ENCODE measurements at places on chromosomes 13 and 19.

GRCh38 chr13:39888865-39889810, 233.7 kb downstream of the COG6 start:
- no peak for DNase-seq

GRCh38 chr13:76894401-76895110, 8.4 kb upstream of the KCTD12 start:
- DNase-seq, result no peak

DNA sequence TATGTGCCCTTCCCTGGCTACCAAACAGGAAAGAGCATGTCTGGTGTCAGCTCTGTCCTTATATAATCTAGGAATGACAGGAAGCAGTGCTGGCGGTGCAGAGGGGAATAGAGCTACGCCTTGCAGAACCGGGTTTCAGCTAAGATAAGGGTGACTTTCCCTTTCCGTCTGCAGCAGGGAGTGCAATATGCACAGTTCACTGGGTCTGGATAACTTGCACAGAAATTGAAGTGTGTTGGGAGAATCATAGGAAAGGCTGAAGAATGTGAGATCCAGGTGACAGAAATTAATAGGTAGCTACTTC, 90.0 kb upstream of the TSHZ3 start:
- DNase-seq, result no peak

- DNase-seq, result no peak
These were observed 56.6 kb upstream of the SPATA13 start for GRCh38 chr13:24103782-24104372.

- no peak for DNase-seq
These were observed 11.7 kb downstream of the MKNK2 start for GRCh38 chr19:2039089-2039958.

GRCh38 chr13:99078017-99078771, 100.3 kb upstream of the DOCK9 start:
- DNase-seq, result no peak

DNA sequence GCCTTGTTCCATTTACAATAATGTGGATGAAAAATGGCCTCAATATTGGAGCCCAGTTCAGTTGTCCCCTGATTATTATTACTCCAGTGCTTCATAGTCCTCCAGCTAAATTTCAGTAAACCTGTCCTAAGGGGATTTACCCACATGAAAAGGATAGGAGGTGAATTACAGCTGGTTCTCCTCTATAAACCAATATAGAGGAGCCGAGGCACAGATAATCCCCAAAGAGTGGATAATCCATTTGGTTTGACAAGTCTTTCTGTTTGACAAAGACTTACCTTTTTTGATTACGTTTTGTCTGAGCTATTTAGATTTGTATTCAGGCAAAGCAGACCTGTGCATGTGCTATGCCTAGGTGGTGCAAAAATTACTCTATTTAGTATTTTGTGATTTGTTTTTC, 2.7 kb downstream of the CNMD start:
- no peak for DNase-seq

DNA sequence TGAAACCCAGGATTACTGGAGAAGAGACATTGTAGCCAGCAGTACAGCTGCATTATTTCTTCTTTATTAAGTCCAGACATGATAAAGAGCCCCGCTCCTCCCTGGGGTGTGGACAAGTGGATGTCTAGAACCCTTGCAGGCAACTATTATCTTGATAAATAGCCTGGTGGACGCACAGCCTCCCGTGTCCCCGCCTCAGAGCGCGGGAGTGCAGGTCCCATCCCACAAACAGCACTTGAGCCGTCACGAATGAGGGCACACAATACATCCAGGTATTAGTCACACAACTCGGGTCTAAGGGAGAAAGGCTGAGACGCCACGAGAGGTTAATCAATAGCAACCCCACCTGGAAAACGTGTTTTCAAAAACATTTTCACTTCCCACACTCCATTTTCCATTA, 213.2 kb upstream of the SOX1 start:
- DNase-seq, result no peak

DNA sequence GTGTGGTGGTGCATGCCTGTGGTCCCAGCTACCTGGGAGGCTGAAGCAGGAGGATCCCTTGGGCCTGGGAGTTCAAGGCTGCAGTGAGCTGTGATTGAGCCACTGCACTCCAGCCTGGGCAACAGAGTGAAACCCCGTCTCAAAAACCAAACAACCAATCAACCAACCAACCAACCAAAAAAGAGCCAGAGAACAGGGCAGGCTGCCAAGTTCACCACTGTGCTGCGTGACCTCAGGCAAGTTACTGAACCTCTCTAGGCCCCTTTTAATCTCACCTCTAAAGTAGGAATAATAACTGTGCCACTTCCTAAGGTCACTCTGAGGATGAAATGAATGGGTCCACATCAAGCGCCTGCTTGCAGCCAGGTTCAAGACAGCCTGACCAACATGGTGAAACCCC, 16.9 kb downstream of the TJP3 start:
- DNase-seq, result no peak

GRCh38 chr19:38719761-38720558, 24.3 kb downstream of the CAPN12 start:
- no peak for DNase-seq

GRCh38 chr19:1154731-1155351, 19.2 kb downstream of the SBNO2 start:
- no peak for DNase-seq

DNA sequence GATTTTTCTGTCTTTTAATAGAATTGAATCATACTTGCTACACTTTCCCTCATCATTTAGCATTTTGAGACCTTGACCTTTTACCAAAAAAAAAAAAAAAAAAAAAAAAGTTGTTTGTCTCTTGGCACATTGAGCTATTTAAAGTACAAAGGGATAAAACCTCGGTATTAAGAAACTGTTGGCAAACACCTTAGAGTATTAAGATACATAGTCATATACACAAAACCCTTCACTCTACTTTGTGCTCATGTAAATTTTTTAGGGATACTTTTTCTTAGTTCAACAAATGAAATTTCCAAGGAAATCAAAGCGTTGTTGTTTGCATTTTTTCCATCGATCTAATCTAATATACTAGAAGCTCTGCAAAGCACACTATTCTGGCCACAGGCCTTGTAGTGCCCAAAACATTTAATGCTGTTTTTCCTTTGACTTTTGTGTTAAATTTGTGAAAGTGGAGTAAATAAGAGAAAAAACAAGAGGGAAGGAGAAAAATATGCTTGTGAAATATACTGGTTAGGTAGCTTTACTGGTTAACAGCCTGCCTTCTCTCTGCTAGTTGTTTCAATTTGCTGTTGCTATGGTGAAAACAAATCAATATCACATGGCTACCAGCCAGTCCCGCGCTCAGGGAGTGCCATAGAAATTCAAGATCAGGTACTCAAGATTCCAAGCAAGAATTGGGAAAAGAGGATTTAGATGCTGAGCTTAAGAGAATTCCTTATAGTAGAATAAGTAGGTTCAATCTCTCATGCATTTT, 2.6 kb downstream of the MBNL2 start:
- no peak for DNase-seq

GRCh38 chr19:27828829-27829228, 1384.1 kb downstream of the UQCRFS1 start:
- DNase-seq, result no peak

GRCh38 chr13:30404207-30404606, 18.1 kb upstream of the UBE2L5 start:
- DNase-seq, result no peak

DNA sequence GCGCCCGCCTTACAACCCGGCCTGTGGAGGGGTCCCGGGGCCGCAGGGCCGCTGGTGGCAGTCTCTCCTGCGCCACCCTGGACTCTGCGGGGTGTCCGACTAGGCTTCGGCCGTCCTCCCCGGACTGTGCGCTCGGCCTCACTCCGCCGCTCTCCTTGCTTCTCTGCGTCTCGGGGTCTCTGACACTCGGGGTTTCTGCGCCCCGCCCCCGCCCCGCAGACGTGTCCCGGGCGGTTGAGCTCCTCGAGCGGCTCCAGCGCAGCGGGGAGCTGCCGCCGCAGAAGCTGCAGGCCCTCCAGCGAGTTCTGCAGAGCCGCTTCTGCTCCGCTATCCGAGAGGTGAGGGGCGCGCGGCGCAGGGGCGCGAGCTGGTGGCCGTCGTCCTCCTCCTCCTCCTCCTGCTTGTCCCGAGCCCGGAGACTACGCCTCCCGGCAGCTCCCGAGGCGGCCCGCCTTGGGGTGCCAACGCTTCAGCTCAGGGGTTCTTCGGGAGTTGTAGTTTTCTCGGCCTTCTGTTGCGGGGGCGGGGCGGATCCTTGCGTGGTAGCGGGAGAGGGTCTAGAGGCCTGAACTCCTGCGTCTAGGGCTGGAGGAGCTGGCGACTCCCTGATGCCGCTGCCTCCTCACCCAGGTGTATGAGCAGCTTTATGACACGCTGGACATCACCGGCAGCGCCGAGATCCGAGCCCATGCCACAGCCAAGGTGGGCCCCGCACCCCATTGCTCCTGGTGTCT, 627 bp downstream of the LIN7B start:
- no peak for DNase-seq

- DNase-seq, result no peak
These were observed 340.6 kb upstream of the KLHL1 start for GRCh38 chr13:70448820-70449219.

DNA sequence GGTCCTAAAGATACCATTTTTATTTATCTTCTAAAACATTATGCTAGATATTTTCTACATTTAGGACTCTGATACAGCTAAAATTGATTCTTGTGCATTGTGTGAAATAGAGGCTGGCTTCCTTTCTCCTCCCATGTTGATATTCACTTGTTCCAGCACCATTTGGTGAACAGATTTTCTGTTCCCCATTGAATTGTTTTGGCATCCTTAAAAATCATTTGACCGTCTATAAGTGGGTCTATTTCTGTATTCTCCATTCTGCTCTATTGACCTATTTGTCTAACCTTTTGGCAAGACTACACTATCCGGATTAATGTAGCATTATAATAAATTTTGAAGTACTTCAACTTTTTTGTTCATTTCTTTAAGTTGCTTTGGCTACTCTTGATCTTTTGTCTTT, 2689.2 kb downstream of the PCDH9 start:
- DNase-seq, result no peak

DNA sequence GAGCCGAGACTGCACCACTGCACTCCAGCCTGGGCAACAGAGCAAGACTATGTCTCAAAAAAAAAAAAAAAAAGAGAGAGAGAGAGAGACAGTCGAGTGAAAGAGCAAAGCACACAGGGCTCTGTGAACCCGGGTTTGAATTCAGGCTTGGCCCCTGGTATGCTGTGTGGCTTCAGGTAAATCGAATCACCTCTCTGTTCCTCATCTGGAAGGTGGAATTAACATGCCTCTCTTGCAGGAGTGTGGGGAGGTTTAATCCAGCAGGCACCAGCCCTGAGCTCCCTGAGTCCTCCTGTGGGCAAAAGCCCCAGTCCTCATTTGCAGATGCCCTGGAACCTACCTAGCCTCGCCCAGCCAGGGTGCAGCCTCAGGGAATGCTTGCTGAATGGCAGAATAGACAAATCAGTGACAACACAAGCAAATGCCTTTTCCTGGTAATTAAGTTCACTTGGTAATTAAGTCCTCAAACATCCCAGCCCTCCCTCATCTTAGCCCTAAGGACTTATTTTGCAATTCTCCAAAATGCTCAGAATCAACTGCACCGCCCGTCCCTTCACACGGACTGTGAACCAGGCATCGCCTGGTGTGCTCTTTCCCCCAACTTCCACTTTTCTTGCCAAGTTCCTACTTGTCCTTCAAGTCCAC, 4.6 kb upstream of the ZNRF4 start:
- no peak for DNase-seq

GRCh38 chr19:54352041-54352440, 12.7 kb downstream of the LAIR1 start:
- DNase-seq, result no peak

- no peak for DNase-seq
These were observed 529 bp downstream of the ZNF836 start for GRCh38 chr19:52170863-52171320.

DNA sequence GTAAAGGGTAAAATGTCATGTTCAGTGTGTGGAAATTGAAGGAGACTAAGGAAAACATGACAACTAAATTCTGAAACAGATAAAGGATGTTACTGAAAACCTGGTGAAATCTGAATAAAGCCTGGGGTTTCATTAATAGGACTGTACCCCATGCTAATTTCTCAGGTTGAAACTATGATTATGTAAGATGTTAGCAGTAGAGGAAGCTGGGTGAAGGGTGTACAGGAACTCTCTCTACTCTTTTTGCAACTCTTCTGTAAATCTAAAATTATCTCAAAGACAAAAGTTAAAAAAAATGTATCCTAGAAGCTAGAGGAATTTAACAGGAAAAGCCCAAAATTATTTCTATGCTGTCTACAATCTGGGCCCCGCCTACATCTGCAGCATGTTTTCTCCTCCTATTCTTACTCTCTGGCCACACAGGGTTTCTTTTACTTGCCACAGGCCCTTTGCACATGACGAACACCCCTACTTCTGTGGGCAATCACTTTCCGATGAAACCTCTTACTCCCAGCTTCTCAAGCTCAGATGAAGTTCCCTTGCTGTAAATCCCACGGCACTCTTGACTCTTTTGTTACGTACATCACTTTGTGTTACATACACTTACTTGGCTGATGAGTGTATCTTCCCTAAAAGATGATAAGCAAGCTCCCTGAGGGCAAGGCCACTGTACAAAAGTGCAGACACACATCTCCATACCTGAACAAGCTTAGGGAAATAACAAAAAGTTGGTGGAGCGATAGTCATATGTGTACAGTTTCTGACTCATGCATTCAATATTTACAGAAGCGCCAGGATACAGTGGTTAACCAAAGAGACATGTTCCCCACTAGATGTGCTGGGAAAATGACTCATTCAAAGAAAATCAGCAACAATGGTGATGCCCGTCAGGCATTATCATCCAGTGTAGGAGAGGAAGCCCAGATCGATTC, 32.6 kb downstream of the RUBCNL start:
- no peak for DNase-seq

DNA sequence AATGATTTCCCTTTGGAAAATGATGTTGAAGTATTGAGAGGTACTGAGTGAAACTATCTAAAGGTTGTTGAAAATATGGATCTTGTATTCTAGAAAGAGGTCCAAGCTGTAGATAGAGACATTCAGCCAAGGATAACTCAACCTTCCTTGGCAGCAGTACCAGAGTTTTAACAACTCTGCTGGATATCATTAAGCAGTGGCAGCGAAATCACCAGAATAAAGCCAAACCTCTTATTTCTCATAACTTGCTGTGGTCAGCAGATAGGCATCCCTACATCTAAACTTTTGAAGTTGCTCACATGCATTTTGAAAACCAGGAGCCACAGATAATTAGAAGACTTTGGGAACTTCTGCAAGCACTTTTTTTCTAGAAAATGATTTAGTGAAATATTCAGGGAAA, 559.8 kb downstream of the IRS2 start:
- DNase-seq, result no peak

- DNase-seq, result no peak
These were observed 11.8 kb downstream of the PTPRH start for GRCh38 chr19:55197528-55197927.

- no peak for DNase-seq
These were observed 44.5 kb downstream of the RFX2 start for GRCh38 chr19:6065685-6066374.

DNA sequence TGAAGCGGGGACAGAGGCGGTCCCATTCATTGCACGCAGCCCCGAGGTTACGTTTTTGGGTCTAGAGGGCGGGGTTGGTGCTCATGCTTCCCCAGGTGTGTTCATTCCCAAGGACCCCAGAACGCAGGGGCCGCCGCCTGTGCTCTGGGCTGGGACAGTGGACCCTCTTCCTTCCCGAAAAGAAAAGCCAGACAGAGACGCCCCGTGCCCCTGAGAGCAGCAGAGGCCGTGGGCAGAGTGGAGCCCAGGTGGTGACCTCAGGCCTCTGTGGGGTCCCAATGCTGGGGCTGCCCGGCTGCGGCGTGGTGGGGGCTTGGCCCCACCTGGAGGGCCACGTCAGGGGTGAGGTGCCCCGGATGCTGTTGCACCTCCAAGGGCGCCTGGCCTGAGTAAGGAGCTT, 15.4 kb downstream of the SGTA start:
- DNase-seq, result no peak
